ENCODE measurements at places on chromosomes 4 and X. TPM values are rescaled to one million over a fixed set of nuclear protein-coding genes. Genes with fewer than 3 reads are reported as not detected.

FGF13 gene
- total RNA-seq, result 7.1 TPM

EDA gene
- 0.67 TPM for total RNA-seq

CSAG3 gene
- total RNA-seq, result not detected

TLR8 gene
- not detected for total RNA-seq

GLOD5 gene
- total RNA-seq, result not detected

TMEM271 gene
- total RNA-seq, result not detected

SHROOM3 gene
- 16.3 TPM for total RNA-seq

FAM9A gene
- total RNA-seq, result not detected

GYPE gene
- not detected for total RNA-seq

VGLL1 gene
- total RNA-seq, result 49.5 TPM

PPARGC1A gene
- total RNA-seq, result 0.09 TPM

FGFBP1 gene
- total RNA-seq, result 0.88 TPM

TEC gene
- 2.0 TPM for total RNA-seq

PPBP gene
- not detected for total RNA-seq

ANTXR2 gene
- 0.97 TPM for total RNA-seq

LDB2 gene
- not detected for total RNA-seq

LDOC1 gene
- total RNA-seq, result not detected

CDK16 gene
- total RNA-seq, result 129 TPM

HSFX2 gene
- total RNA-seq, result not detected

P2RY10 gene
- total RNA-seq, result not detected

EREG gene
- 35.5 TPM for total RNA-seq

UBE2A gene
- total RNA-seq, result 52.9 TPM

GRCh38 chrX:153371256-153371655 lies 29.9 kb downstream of the PNMA6E start:
- H3K27ac ChIP-seq, result no peak overlapping the region
- no peak for DNase-seq
- H3K4me3 ChIP-seq, result no peak overlapping the region
- no peaks in the 10 kb centered on the region for H3K4me1 ChIP-seq
- no peaks in the 10 kb centered on the region for H3K36me3 ChIP-seq

DNA sequence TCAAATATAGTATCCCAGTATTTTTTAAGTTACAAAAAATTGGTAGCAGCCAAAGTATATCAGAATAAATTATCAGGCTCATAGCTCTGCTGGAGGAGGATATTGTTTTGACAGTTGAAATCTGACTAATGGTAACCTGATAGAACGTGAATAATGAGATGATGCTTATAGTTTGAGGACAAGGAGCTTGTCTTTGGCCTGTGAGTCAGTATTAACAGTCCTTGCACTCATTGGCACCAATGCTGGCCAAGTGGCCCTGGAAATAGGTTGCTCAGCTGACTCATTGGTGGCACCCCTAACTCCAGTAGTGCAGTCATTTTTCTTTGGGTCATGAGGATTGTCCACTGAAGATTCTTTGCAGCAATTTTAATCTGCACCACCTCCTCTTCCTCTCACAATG lies 203.3 kb upstream of the JADE1 start:
- DNase-seq, result no peak
- H3K27me3 ChIP-seq, result no peaks in the 10 kb centered on the region
- no peak overlapping the region for H3K27ac ChIP-seq

GRCh38 chr4:70651864-70652506 lies 14.3 kb downstream of the JCHAIN start:
- no peaks in the 10 kb centered on the region for H3K36me3 ChIP-seq
- peaks cover 3% of the 10 kb centered on the region for H3K4me1 ChIP-seq
- no peak overlapping the region for H3K27ac ChIP-seq
- H3K4me3 ChIP-seq, result no peak overlapping the region

DNA sequence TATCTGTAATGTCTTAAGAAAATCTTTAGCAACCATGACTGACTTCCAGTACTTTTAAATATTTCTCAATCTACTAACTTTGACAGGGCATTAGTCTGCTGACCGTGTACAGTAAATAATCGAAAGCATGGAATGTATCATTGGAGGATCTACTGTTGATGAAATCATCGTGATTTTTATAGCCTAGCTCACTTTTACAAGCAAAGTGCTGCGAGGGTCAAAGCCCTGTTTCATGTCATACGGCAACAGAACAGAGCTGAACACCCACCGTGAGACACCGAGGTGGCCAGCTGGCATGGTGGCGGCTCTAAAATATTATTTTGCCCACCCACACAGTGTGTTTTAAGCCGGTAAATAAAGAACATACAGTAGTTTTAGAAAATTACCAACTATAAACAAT lies 679.3 kb downstream of the FAT4 start:
- H3K4me3 ChIP-seq, result no peak overlapping the region
- no peaks in the 10 kb centered on the region for H3K27me3 ChIP-seq
- no peaks in the 10 kb centered on the region for H3K36me3 ChIP-seq
- DNase-seq, result no peak
- no peak overlapping the region for H3K27ac ChIP-seq
- H3K4me1 ChIP-seq, result no peaks in the 10 kb centered on the region

GRCh38 chr4:85686398-85686797 lies 211.4 kb downstream of the ARHGAP24 start:
- H3K27ac ChIP-seq, result no peak overlapping the region
- H3K4me3 ChIP-seq, result no peak overlapping the region
- H3K36me3 ChIP-seq, result no peaks in the 10 kb centered on the region
- no peaks in the 10 kb centered on the region for H3K27me3 ChIP-seq
- H3K4me1 ChIP-seq, result no peaks in the 10 kb centered on the region

DNA sequence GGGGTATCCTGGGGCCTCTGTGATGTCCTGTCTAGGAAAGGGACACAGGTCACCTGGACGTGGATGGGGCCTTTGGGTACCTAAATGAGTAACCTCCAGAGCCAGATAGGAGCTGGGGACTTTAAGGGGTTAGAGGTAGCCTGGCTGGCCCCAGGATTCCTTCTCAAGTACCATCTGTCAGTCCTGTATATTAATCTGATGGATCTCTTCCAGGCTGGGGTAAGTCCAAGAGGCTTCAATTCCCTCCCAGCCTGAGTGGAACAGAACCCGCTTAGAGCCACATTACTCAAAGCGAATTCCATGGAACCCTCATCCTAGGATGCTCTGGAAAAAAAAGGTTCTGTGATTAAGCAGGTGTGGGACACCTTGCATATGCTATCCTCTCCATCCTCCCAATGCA lies 24.8 kb upstream of the MAP3K15 start:
- DNase-seq, result no peak
- no peak overlapping the region for H3K4me3 ChIP-seq
- H3K36me3 ChIP-seq, result no peaks in the 10 kb centered on the region

GRCh38 chr4:65805936-65806335 lies 135.6 kb upstream of the EPHA5 start:
- no peak overlapping the region for H3K27ac ChIP-seq
- no peaks in the 10 kb centered on the region for H3K4me1 ChIP-seq
- no peaks in the 10 kb centered on the region for H3K36me3 ChIP-seq
- DNase-seq, result no peak
- H3K4me3 ChIP-seq, result no peak overlapping the region

- H3K4me3 ChIP-seq, result no peak overlapping the region
- H3K27me3 ChIP-seq, result no peaks in the 10 kb centered on the region
- no peaks in the 10 kb centered on the region for H3K4me1 ChIP-seq
Observed at GRCh38 chrX:53047228-53047627, 1.4 kb upstream of the GPR173 start.

- H3K4me1 ChIP-seq, result no peaks in the 10 kb centered on the region
- H3K27ac ChIP-seq, result no peak overlapping the region
- no peak for DNase-seq
- H3K36me3 ChIP-seq, result no peaks in the 10 kb centered on the region
- H3K27me3 ChIP-seq, result no peaks in the 10 kb centered on the region
- no peak overlapping the region for H3K4me3 ChIP-seq
Observed at GRCh38 chrX:8196776-8197175, 25.7 kb upstream of the VCX2 start.

- H3K27ac ChIP-seq, result no peak overlapping the region
- no peaks in the 10 kb centered on the region for H3K4me1 ChIP-seq
- H3K36me3 ChIP-seq, result no peaks in the 10 kb centered on the region
- DNase-seq, result no peak
- H3K27me3 ChIP-seq, result no peaks in the 10 kb centered on the region
- H3K4me3 ChIP-seq, result no peak overlapping the region
Observed at GRCh38 chrX:101062176-101062575, 10.3 kb upstream of the TRMT2B start.

- H3K4me1 ChIP-seq, result peaks cover 43% of the 10 kb centered on the region
- no peaks in the 10 kb centered on the region for H3K27me3 ChIP-seq
Observed at GRCh38 chr4:87103691-87104187, 116.7 kb downstream of the KLHL8 start.

DNA sequence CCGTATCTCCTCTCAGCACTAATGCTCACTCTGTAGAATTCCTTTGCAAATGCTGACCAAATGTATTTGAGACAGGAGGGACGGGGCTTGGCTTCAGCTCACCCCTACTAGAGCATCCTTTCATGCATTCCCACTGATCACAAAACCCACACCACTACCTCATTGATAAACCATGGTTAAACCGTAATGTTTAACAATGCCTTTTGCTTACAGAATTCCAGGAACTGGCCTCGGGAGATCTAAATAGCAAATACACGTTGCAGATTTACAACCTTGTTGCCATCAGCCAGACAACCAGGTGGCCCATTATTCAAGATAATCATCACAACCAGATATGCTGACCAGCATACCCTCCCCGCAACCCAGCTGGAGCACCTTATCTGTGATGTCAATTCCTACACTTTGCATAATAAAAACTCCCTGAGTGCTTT lies 391.9 kb downstream of the KCTD8 start:
- H3K36me3 ChIP-seq, result no peaks in the 10 kb centered on the region
- H3K4me3 ChIP-seq, result no peak overlapping the region
- no peak overlapping the region for H3K27ac ChIP-seq
- no peaks in the 10 kb centered on the region for H3K27me3 ChIP-seq

GRCh38 chrX:44239036-44239435 lies 104.4 kb downstream of the EFHC2 start:
- no peaks in the 10 kb centered on the region for H3K4me1 ChIP-seq
- H3K27ac ChIP-seq, result no peak overlapping the region
- DNase-seq, result no peak

GRCh38 chrX:86946569-86946968 lies 571.0 kb upstream of the KLHL4 start:
- peak; percentile 37 for DNase-seq
- H3K36me3 ChIP-seq, result no peaks in the 10 kb centered on the region
- peaks cover 10% of the 10 kb centered on the region for H3K4me1 ChIP-seq
- H3K27ac ChIP-seq, result no peak overlapping the region

DNA sequence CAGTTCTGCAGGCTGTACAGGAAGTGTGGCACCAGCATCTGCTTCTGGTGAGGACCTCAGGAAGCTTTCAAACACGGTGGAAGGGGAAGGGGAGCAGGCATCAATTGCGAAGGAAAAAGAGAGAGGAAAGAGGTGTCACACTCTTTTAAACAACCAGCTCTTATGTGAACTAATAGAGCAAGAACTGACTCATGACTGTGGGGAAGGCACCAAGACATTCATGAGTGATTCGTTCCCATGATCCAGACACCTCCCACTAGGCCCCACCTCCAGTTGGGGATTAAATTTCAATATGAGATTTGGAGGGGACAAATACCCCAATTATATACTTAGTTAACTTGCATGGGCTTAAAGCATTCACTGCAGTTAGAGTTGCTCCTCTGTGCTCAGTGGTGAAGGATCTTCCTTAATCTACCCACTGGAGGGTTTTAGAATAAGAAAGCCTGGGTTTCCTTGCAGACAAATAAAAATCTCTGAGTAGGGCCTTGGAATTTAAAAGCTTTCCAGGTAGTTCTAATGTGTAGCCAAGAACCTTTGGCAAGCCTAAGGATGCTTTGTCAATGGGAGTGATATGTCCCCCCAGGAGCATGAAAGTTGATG lies 60.0 kb downstream of the SYNPO2 start:
- DNase-seq, result no peak
- no peak overlapping the region for H3K4me3 ChIP-seq
- H3K36me3 ChIP-seq, result no peaks in the 10 kb centered on the region
- H3K27me3 ChIP-seq, result no peaks in the 10 kb centered on the region
- H3K27ac ChIP-seq, result no peak overlapping the region

- H3K36me3 ChIP-seq, result no peaks in the 10 kb centered on the region
- peak overlapping the region; percentile 90 for H3K27ac ChIP-seq
- peak; percentile 47 for DNase-seq
Observed at GRCh38 chrX:54042609-54043021, 1.7 kb downstream of the PHF8 start.

- H3K27me3 ChIP-seq, result no peaks in the 10 kb centered on the region
- H3K27ac ChIP-seq, result no peak overlapping the region
- no peak overlapping the region for H3K4me3 ChIP-seq
- H3K4me1 ChIP-seq, result no peaks in the 10 kb centered on the region
Observed at GRCh38 chrX:28321286-28321685, 266.0 kb upstream of the IL1RAPL1 start.

GRCh38 chr4:52946855-52947254 lies 84.7 kb downstream of the RASL11B start:
- no peak for DNase-seq
- no peaks in the 10 kb centered on the region for H3K36me3 ChIP-seq
- peaks cover 3% of the 10 kb centered on the region for H3K4me1 ChIP-seq
- no peaks in the 10 kb centered on the region for H3K27me3 ChIP-seq
- H3K27ac ChIP-seq, result no peak overlapping the region

DNA sequence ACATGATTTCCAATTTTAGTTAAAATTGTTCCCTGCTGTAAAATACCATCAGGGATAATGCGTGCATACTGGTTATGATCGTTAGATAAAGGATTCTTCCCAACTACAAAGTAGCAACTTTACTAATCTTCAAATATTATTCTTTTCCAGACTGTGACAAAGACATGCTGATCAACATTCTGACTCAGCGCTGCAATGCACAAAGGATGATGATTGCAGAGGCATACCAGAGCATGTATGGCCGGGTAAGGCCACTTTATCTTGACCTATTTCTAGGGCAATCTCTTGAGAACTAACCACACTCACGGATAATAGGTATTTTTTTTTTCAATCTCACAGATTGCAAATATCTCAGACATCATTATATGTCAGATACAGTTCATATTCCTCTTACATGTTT lies 47.0 kb downstream of the ANXA10 start:
- no peaks in the 10 kb centered on the region for H3K36me3 ChIP-seq
- H3K27ac ChIP-seq, result no peak overlapping the region
- H3K4me1 ChIP-seq, result no peaks in the 10 kb centered on the region
- DNase-seq, result no peak

DNA sequence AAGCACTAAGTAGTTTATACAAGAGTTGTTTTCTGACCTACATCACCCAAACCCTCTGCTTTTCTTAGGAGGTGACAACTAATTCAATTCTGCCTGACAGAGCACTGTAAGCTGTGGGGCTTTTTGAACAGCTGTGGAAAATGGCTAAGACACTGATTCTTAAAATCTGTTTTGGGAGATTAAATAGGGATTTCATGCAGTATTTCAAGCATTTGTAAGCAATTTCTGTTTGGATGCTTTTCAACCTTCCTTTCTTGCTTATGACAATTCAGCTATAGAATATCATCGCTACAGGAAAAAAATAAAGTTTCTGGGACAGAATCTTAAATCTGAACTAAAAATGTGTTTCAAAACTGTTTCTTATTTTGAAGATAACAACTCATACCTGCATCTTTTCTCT lies 459.5 kb downstream of the RAPGEF2 start:
- H3K27me3 ChIP-seq, result no peaks in the 10 kb centered on the region
- no peak overlapping the region for H3K4me3 ChIP-seq
- DNase-seq, result no peak
- no peak overlapping the region for H3K27ac ChIP-seq
- no peaks in the 10 kb centered on the region for H3K4me1 ChIP-seq
- no peaks in the 10 kb centered on the region for H3K36me3 ChIP-seq
